ENCODE measurements at places on chromosomes 4 and X.

DNA sequence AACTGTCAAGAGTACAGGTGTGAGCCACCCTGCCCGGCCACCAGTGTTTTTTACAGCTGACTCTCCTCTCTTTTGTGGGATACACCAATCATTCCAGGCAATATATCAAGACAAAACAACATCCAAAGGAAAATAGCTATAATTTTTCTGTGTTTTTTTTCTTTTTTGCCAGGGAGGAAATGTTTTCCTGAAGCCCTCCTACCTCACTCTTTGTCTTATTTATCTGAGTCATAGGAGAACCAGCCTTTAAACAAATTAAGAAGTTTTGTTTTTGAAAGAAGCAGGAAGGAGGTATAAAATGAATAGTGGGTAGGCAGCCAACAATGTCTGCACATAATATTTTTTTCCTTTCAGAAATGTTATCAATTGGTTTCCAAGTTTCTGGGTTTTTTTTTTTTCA, 493.9 kb downstream of the CCSER1 start:
- DNase-seq = no peak

GRCh38 chr4:17721496-17722355, 59.7 kb downstream of the FAM184B start:
- no peak for DNase-seq

GRCh38 chr4:151600432-151600831, 160.4 kb downstream of the GATB start:
- DNase-seq = no peak

DNA sequence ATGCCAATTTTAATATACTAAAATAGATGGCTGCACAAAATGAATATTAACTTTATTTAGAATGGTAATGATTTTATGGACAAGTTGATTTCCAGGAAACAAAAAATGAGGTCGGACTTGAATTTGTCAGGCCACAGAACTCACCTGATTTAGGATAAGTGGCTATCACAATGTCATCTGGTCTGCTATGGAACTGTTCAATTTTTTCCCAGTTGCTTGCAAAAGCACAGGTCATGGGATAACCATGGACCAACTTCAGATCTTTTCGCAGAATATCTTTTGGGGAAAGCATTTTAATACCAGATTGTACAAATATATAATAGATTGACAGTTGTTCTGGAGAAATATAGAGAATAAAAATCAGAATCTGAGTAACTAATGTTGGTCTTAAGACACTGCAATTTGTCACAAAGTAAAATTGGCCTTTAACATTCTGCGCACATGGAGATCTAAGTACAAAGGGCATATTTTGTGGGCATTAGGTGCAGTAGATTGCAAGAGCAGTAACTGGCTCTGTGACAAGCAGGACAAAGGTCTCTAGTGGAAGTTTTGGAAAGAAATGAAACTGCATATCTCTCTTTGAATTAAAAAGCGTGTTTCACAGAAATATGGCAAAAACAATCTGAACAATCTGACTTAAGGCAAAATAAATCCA, 5.4 kb downstream of the SULT1B1 start:
- no peak for DNase-seq

DNA sequence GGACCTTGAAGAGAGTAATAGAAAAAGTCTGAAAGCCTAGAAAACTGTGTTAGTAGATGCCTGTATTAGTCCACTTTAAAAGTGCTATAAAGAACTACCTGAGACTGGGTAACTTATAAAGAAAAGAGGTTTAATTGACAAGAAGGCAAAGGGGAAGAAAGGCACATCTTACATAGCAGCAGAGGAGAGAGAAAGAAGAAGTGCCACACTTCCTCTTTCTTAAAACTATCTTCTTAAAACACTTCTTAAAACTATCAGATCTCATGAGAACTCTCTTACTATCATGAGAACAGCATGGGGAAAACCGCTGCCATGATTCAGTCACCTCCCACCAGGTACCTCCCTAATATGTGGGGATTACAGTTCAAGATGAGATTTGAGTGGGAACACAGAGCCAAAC, 18.8 kb upstream of the COL25A1 start:
- DNase-seq = no peak

DNA sequence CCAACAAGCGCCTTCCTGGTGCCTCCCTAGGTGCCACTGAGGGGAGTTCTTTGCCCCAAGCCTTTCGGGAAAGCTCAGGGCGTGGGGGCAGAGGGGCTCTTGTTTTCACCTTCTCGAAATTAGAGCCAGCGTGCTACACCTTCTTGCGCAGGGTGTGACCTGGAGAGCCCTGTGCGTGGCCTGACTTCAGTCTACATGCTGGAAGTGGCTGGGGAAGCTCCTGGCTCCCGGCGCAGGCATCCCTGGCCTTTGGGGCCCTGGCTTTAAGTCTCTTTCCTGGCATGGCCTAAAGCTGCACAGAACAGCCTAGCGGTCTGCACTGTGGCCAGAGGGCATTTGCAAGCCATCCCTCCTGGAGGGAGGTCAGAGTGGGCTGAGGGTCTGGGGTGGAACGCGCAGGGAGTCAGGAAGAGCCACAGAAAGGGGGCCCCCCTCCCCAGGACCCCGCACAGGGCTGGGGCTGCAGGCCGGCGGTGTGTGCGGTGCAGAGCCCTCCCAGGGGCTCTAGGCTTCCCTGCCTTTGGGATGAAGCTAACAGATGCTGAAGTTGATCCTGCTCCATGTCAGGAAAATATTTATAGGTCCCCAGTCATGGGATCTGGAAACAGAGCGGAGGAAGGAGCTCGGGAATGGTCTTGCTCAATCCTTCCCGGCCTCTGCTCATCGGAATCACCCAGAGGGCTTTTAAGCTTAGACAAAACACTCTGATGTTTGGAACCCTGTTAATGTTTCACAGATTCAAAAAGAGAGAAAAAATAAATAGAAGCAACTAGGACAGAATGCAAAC, 781 bp upstream of the SPON2 start:
- DNase-seq = no peak

- no peak for DNase-seq
Observed at GRCh38 chr4:188722911-188723310, 583.7 kb downstream of the TRIML1 start.

DNA sequence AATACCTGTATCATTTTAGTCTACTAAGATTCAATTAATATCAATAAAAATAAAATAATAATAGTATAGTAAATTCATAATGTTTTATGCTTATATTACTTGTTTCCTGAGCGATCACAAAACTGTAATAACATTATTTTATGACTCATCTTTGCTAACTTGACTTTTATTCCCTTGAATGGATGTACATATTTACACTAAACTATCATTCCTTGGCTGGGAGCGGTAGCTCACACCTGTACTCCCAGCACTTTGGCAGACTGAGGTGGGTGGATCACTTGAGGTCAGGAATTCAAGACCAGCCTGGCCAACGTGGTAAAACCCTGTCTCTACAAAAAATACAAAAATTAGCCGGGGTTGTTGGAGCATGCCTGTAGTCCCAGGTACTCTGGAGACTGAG, 104.0 kb upstream of the SLC34A2 start:
- DNase-seq = no peak

All from DMS 273 treated with DMSO at 0.1 percent for 48 hours (cell line).